ENCODE measurements at places on chromosomes 5 and 9.
A peak's percentile ranks its signal among the peaks of the same experiment; 100 is the strongest.

- DNase-seq: no peak
Observed at GRCh38 chr9:2086971-2087370, 71.8 kb downstream of the SMARCA2 start.

- no peak for DNase-seq
Observed at GRCh38 chr9:133427658-133428348, 5.6 kb downstream of the ADAMTS13 start.

GRCh38 chr5:26482810-26483375 lies 555.5 kb downstream of the CDH9 start:
- DNase-seq: peak; percentile 76

GRCh38 chr5:136038635-136039034 lies 9.8 kb downstream of the TGFBI start:
- no peak for DNase-seq

DNA sequence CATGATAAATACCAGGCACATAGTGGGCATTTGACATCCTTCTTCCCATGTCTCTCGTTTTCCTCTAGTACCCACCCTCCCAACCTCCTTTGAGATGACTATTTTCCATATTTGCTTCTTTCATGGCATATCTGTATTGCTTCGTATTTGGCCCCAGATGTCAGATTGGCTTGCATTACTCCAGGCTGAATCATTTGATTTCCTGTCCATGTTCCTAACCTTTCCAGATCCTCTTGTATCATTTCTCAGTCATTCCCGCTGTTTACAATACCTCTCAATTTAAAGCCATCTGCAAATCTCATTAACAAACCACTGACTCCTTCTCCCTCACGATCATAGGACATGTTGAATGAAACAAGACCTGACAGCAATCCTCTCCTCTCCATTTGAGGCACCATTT lies 19.9 kb downstream of the MTX3 start:
- no peak for DNase-seq

- no peak for DNase-seq
Observed at GRCh38 chr9:27367921-27368315, 71.0 kb upstream of the EQTN start.

GRCh38 chr5:129724222-129724621 lies 23.7 kb upstream of the MINAR2 start:
- no peak for DNase-seq

- no peak for DNase-seq
Observed at GRCh38 chr9:77679661-77680368, 31.7 kb upstream of the GNA14 start.

DNA sequence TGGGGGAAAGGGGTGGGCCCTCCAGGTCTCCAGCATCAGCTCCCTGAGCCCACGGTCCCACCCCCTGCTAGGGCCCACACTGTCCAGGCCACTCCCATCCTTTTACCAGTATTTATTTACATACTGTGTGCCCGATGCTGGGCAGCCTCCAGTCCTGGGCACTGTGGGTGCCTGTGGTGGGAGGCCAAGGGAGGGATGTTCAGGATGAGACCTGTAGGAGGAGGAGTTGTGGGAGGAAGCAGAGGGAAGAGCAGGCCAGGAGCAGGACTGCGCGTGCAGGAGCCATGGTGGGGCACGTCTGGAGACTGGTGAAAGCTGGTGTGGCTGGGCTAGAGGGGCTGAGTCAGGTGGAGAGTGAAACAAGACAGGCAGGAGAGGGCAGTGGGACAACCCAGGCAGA lies 267.4 kb downstream of the HSPA4 start:
- DNase-seq: no peak

DNA sequence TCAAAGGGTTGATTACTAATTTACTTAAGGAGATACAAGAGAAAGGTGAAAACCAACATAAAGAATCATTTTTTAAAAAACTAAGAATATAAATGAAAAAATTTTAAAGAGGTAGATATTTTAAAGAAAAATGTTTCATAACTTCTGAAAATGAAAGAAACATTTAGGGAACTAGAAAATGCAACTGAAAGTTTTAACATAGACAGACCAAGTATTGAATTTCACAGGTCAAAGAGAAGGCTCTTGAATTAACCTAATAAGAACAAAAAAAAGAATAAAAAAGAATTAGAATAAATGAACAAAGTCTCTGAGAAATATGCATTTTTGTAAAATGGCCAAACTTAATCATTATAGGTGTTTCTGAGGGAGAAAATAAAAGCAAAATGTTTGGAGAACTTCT lies 16.1 kb upstream of the FAM174A start:
- no peak for DNase-seq

DNA sequence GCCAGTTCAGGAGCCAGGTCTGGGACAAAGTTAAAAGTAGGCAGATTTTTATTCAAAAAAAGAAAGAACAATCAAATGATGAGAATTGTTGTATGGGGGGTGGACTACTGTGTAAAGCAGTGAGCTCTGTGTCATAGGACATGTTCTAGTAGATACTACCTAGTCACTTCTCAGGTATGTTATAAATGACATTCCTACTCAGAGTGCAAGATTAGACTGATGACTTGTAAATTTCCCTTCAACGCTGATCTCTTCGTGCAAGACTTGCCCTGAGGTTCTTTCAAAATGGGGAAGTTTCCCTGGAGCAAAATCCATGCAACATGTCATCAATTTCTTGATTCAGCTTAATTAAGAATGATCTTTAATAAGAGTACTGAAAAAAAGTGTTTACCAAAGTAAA lies 175.1 kb downstream of the RORB start:
- DNase-seq: no peak

DNA sequence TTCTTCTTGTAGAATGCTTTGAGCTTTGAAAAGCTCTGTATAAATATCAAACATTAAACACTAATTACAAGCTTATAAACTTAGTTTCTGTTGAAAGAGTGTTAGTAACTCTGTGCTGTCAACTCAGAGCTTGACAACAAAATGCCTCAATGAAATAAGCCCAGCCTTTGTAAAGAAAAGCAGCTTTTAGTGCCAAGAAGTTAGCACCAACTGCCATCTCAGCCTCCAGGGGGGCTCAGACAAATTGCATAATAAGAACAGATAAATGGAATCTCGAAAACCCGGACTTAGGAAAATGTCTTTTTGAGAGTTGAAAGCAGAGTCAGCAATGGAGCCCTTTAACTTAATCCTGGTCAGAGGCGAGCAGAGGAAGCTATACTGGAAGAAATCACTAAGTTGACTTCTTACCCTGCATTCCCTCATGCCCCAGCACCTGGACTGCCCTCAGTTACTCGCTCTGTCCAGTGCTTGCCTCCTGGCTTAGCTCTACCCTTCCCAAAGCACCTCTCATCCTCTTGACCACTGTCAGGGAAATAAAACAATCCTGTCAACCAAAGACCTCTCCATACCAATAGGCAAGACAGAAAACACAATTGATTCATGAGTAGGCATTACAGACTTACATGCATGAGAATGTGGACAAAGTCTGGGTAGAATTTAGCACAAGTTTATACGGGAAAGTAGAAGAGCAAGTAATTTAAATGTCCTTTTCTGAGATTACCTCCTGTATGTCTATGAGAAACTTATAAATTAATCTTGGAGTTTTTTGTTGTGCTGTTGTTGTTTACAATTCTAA lies 352.7 kb downstream of the ZNF608 start:
- DNase-seq: no peak

- DNase-seq: peak; percentile 92
Observed at GRCh38 chr9:7500521-7500920, 299.1 kb downstream of the DMAC1 start.

DNA sequence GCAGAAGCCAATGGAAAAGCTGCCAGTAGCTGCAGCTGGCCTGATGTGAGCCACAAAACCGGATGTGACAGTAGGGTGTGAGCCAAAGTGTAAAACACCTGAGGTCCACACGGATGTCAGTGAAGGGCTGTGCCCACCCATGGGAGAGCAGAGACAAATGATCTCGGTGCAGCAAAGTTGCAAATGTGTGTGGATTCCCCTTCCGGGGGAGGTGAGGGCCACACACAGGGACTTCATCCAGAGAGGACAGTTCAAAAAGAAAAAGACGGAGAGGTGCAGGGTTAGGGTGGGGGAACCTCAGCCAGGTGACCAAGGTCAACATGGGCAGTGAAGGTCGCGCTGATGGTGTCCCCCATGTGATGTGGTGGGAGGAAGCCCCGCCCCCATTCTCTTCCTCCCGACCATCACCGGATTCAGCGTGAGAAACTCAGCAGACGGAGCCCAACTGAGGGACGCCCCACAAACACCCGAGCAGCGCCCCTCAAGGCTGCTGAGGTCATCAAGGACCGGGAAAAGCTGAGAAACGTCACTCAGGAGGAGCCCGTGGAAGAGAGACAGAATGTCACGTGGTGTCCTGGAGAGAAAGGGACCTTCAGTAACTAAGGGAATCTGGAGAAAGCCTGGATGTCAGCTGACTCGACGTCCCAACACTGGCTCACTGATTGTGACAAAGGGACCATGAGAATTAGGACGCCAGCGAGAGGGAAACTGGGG lies 11.4 kb upstream of the PTGDS start:
- no peak for DNase-seq

DNA sequence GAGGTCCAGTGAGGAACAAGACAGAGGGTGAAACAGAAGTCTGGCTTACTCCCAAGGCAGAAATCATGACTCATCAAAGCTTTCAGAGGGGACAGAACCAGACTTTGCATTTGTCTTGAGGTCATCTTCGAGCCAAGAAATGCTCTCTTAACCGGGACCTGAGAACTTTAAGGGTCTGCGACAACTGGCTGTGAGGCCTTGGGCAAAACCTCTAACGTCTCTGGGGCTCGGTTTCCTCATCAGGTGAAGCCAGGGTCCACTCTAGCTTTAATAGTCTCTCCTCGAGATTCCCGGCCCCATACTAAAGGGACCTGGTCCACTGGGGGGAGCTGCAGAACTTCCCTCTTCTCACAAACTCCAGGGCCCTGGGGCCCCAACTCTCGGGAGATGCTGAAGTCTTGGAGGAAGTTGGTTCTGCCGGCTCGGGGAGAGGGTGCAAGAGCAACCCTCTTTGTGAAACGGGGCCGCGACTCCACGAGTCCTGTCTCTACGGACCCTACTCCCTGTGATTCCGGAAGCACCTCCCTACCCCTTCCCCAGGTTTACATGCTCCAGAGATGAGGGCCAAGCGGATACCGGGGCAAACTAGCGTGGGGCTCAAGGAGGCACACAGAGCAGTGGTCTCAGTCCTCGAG lies 2.6 kb downstream of the GLIS3 start:
- DNase-seq: peak; percentile 17

DNA sequence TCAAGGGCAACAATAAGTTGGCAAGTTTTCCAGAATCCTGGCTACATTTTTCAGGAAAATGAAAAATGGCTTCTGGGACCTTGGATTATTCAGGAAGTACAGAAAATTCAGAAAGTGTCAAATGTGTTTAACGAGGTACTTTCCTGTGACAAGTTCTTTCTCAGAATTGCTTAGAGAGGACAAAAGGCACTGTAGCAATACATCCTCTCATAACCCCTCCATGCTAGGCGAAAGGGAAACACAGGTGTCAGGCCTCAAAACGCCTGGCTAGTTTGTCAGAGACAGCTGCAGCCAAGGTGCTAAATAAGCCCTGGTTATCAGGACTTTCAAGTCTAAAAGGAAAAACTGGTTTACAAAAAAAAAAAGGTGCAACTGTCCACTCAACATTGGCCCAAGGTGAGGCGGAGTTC lies 115.2 kb downstream of the GNAQ start:
- no peak for DNase-seq

DNA sequence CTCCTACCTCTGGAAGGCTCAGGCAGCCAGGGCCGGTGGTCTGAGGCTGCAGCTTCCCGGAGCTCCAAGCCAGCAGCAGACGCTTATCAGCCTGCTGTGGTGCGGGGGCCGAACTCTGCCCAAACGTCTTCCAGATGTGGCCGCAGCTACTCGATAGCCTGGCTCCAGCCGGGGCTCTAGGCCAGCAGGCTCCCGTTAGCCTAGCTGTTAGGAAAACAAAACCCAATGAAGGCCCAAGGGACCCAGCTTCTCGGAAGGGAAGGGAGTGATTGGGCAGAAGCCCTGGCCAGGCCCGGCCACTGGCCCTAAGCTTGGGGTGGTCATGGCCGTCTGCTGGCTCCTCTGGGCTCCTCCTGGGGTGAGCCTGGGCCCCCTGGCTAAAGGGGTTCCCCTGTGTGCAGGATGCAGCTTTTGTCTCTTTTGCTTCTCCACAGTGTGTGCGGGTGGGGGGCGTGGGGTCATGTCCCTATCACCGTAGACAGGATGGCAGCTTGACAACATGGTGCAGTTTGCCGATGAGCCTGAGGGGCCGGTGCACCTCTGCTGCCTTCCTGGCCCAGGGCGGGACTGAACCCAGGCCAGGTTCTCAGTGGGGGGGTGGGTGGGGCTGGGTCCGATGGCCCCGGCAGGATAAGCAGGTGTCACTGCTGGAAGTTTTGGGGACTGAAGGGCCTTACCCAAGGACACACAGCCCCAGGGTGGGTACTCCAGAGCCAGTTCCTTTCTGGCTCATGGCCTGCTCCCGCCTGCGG lies 18.7 kb downstream of the MYMK start:
- no peak for DNase-seq

DNA sequence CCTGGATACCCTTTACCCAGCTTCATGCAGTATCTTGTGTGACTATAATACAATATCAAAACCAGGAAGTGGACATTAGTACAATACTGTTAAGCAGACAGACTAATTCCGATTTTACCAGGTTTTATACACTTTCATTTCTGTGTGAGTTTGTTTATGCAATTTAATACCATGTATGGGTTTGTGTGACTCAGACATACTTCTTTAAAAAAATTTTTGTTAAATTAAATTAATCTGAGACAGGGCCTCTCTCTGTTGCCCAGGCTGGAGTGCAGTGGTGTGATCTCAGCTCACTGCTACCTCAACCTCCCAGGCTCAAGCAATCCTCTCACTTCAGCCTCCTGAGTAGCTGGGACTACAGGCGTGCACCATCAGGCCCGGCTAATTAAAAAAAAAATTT lies 156.8 kb downstream of the GAPVD1 start:
- DNase-seq: no peak

DNA sequence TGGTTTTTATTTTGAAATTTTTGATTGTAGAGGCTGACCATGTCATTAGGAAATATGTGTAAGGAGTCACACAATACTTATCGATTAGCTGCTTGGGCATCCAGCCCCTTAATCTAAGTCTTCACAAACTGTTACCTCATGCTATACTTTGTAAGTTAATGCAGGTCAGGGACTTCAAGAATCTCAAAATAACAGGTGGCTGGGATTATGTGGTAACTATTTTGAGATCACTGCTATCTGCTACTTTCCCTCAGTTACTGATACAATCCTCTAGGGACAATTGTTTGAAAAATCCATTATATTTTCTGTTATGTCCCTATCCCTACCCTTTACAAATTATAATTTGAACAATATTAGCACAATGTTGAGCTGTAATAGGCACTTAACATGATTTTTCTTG lies 21.7 kb downstream of the FTMT start:
- no peak for DNase-seq

GRCh38 chr9:136010615-136011361 lies 49.6 kb upstream of the UBAC1 start:
- no peak for DNase-seq
